ENCODE measurements at places on chromosomes 7 and 10.

DNA sequence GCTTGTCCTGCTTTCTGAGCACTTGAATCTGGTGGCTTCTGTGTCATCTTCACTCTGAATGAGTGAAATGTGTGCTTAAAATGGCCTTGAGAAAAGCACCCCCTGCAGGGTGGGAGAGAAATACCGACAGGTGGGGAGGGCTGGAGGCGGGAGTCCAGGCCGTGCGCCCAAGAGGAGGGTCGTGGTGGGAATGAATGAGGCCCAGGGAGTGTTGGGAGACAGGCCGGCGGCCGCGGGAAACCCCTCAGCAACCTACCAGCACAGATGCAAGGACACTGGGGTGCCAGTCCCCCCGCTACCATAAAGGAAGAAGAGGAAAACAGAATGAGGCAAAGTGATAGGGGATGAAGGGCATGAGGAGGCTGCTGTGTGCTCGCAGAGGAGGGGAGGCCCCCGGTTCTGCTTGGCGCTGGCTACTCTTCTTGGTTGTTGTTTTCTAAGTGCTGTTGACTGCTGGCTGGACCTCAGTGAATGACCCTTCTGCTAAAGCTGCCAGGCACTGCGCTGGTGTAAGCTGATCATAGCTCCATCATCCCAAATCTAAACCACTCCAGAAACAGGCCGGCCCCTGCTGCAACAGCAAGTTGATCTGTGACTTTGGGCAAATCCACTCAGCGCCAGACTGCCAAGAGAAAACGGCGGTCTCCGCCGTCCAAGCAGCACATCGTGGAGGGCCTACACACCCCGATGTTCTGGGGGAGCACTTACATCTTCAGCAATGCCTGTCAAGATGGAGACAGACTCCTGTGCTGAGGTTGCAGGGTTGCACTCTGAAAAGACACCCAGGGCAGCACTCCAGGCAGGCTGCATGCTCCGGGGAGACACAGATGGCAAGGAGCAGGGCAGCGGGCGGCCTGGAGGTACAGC lies 378.5 kb downstream of the DNAJB6 start:
- DNase-seq, result no peak

DNA sequence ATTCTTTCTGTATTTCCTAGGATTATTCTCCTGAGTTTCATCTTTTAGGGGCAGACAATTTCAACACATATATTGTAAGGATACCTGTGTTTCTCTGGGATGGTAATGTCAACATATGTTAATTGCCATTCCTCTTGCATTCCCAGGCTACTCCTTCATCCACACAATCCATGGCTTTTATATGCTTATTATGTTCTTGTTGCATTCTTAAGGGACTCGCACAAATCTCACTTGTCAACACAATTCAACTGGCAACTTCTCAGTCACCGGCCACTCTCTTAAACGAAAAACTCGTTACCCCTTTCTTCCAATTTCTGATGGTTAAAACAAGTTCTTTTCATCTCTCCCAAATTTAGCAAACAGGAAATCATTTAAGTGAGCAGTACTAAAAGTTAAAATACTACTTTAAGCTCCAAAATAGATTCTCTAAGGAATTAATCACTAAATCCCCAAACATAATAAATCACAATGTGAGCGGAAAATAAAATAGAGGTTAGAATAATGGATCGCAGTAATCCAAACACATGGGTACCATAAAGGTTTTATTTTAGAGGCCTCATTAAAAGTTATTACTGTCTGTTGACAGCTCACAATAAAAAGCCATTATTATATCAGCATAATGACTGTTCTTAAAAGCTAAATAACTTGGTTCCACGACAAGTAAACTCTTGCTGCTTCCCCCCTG lies 223.2 kb downstream of the ELMO1 start:
- DNase-seq, result no peak

DNA sequence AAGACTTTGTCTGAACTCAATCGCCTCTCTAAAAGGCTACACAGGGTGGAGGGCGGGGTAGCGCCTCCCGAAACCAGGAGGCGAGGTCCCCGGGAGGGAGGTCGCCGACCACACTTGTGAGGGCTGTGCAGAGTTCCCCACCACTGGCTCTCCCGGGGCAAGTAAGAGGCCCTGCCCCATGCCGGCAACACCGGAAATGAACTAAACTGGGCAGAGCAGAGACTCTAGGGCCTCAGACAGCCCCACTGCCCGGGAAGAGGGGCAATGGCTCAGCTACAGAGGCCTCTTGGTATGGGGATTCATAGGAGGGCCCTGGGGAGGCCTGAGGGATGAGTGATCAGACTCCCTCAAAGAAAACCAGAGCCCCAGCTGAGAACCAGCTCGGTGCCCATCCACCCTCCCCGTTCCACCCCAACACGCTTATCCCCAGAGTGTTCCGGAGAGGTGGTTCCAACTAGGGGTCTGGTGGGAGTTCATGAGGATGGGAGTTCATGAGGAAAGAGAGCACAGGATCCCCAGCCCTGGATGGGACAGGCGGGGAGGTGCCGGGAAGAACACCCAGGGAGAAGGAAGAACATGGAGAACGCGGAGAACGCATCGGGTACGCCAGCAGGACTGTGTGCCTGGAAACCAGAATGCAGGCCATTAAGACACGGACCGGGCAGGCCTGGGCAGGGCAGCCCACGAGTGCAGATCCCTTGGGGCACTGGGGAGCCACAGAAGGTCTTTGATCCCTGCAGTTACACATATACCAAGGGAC lies 89.4 kb upstream of the MYL10 start:
- no peak for DNase-seq

GRCh38 chr10:124957404-124957947 lies 15.6 kb downstream of the ZRANB1 start:
- no peak for DNase-seq

- DNase-seq, result peak; percentile 65
Measured at GRCh38 chr7:101094791-101095375, 9.6 kb downstream of the TRIM56 start.

GRCh38 chr7:102836977-102837376 lies 75.8 kb upstream of the LRRC17 start:
- DNase-seq, result no peak

GRCh38 chr7:27151341-27151930 lies 947 bp downstream of the HOXA3 start:
- DNase-seq, result no peak

DNA sequence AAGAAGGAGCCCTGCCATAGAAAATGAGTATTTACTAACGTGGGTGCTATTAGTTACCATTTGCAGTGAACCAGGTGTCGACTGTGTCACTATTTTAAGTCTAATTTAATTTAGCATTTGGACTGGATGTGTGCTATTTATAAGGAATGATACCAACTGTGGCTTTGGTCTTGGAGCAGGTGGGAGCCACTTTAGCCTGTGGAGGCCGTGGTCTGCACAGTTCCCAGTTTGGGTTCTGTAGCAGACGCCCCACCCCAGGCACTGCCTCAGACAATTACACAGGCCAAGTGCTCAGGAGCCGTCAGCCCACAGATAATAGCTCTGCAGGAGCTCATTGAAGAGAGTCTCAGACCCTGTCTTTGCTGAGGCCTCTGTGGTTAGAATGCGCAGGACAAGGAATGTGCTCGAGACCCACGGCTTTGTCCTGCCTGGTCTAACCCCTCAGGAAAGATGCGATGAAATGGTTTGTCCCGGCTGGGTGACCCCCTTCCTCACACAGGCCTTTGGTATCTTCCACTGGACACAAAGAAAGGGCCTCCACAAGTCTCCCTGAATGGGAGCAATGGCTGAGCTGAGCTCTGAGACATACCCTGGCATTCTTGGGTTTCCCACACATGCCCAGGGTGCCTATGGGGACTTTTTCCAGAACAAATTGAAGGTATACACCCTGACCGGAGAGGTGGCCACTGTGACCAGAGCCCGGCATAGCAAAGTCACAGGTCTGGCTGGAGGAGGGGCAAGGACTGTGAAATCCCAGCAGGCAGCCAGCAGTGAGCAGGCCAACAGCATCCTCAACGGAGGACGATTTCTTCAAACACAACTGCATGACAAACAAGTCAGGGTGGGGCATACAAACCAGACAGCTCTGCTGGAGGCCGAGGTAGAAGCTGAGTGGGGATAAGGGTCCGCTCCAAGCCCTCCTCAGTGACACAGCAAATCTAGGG lies 251.2 kb downstream of the ARHGAP12 start:
- DNase-seq, result no peak

DNA sequence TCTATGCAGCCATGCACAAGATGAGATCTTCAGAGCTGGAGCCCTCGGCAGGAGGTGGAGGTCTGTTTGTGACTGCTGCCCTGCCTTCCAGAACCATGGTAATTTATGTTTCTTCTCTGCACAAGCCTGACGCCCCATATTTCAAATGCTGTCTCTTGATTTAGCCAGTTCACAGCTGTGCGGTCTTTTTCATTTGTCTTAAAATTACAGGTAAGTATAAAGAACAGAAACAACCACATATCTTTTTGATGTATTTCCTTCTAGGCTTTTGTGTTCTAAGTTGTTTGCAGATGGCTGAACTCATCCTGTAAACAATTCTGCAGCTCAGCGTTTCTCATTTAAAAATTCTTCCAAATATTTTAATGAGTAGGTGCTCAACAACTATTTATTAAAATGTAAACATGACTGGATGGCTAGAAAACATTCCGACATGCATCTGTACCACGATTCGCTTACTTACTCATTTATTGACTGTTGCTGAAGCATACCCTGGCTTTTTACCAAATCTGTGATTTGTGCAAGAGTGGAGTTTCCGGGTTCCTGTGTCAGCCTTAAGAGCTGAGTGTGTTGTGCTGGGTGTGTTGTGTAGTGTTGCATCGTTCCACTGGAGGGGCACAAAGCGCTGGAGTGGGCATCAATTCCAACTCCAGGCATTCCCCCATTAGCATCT lies 58.9 kb downstream of the PIP4K2A start:
- no peak for DNase-seq

DNA sequence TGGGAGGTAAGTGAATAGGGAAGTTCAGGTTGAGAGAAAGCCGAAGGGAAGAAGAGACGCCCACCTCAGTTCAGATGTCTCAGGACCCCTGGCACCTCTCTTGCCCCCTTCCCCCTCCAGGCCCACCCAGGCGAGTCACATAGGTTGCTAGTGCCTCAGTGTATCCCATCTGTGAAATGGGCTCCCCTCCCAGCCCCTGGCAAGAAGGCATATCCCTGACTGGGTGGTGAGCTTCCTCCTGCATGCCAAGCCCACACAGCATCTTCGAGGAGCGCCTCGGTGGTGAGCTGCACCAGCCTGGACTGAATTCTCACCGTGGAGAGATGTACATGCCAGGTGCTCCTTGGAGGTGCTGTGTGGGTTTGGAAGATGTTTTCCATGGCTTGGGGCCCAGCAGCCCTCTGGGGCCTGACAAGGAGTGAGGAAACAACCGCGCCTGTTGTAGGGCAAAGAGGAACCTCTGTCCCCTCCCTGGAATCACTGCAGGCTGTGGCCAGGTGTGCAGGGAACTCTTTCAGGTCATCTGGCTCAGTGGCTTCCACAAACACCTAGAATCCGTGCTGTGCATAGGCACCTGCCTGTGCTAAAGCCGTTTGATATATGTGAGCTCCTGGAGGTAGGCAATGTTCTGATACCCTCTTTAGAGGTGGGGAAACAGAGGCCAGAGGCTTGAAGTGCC lies 45.1 kb downstream of the UNC5B start:
- DNase-seq, result no peak

DNA sequence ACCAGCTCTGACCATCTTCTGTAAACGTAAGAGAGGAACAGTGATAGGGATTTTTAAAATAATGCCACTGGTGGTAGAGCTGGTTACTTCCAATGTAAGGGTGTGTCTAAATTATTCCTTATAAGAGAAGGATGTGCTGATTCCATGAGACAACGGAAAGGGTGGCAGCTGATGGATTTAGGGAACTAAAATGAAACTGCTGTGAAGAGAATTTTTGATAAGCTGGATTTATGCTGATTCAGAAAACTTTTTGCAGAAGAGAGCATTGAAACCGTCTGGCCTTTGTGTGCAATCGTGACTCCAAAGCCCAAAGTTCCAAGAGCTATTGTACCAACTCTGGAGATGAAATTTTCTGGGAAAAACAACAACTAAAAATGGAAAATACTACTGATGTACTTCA lies 301.0 kb downstream of the PRPF18 start:
- DNase-seq, result no peak

- DNase-seq, result no peak
Measured at GRCh38 chr10:123326674-123327073, 172.5 kb downstream of the BUB3 start.

- no peak for DNase-seq
Measured at GRCh38 chr7:103993551-103993950, 4.1 kb upstream of the RELN start.

GRCh38 chr10:98391578-98391991 lies 23.4 kb downstream of the PYROXD2 start:
- no peak for DNase-seq

GRCh38 chr7:90621125-90621746 lies 25.1 kb downstream of the CDK14 start:
- no peak for DNase-seq

DNA sequence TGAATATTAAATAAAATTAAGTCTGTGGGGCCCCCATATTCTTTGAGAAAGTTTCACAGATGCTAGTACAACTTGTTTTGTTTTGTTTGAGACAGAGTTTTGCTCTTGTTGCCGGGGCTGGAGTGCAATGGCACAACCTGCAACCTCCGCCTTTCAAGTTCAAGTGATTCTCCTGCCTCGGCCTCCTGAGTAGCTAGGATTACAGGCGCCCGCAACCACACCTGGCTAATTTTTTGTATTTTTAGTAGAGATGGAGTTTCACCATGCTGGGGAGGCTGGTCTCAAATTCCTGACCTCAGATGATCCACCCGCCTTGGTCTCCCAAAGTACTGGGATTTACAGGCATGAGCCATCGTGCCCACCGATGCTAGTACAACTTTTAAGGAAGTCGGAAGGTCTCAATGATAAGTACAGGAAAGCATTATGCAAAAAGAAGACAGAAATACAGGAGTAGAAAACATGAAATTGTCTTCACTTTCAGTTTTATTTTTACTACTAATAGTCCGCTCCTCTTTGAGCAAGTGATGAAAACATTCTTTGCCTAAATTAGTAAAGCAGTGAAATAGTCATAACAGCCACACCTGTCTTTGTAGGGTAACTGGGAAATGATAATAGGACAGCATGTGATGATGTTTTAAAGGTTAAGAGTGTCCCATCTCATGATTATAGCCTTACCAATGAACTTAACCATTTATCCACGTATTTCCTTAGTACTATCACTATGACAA lies 147.5 kb downstream of the SEMA3D start:
- no peak for DNase-seq

DNA sequence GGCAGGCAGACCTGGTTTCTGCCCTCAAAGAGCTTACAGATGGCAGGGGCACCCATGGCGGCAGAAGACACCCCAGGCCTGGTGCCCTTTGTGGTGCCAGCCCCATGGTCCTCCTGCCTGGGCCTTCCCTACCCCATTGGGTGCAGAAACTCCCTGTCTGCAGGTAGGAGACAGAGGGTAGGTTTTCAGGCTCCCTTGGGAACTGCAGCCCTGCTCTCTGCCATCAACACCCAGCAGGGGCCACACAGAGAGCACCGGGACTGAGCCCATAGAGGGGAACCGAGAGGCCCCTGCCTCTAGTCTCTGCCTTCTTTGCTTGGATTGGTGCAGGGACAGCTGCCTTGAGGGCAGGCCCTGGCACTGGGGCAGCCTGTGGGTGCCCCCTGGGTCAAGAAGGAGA lies 52.6 kb downstream of the GTF2IRD1 start:
- no peak for DNase-seq

GRCh38 chr7:46534664-46535588 lies 613.9 kb upstream of the IGFBP3 start:
- no peak for DNase-seq
